PC-9 (cell line): ENCODE measurements at places on chromosomes 16 and 17.

- no peaks in the 10 kb centered on the region for H3K36me3 ChIP-seq
- no peaks in the 10 kb centered on the region for H3K4me1 ChIP-seq
- DNase-seq = no peak
- H3K27ac ChIP-seq = no peak overlapping the region
- peaks cover 20% of the 10 kb centered on the region; the same call in 1 of the 2 replicates for H3K27me3 ChIP-seq
- no peak overlapping the region for H3K4me3 ChIP-seq
Measured at GRCh38 chr17:10557422-10557821, 8.0 kb upstream of the MYH2 start.

DNA sequence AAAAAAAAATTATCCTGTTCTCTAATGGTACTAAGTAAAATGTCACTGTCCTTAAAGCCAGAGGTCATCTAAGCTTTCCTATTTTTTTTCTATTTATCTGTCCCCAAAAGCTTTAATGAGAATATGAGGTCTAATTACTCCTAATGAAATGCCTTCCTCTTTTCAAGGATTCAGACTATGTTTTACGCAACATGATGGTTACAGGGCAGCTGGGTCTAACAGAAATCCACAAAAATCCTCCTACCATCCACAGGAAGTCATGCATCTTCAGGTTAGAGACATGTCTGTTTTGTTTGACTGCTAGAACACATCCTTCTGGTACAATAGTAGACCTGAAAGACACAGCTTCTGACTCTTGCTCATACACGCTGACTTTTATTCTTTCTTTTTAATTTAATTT lies 29.7 kb upstream of the NSRP1 start:
- H3K4me1 ChIP-seq = no peaks in the 10 kb centered on the region
- 0 out of 2 replicates have a peak, but pooled peaks cover 3% of the 10 kb centered on the region for H3K27me3 ChIP-seq
- no peak for DNase-seq
- no peaks in the 10 kb centered on the region for H3K36me3 ChIP-seq
- no peak overlapping the region for H3K27ac ChIP-seq

DNA sequence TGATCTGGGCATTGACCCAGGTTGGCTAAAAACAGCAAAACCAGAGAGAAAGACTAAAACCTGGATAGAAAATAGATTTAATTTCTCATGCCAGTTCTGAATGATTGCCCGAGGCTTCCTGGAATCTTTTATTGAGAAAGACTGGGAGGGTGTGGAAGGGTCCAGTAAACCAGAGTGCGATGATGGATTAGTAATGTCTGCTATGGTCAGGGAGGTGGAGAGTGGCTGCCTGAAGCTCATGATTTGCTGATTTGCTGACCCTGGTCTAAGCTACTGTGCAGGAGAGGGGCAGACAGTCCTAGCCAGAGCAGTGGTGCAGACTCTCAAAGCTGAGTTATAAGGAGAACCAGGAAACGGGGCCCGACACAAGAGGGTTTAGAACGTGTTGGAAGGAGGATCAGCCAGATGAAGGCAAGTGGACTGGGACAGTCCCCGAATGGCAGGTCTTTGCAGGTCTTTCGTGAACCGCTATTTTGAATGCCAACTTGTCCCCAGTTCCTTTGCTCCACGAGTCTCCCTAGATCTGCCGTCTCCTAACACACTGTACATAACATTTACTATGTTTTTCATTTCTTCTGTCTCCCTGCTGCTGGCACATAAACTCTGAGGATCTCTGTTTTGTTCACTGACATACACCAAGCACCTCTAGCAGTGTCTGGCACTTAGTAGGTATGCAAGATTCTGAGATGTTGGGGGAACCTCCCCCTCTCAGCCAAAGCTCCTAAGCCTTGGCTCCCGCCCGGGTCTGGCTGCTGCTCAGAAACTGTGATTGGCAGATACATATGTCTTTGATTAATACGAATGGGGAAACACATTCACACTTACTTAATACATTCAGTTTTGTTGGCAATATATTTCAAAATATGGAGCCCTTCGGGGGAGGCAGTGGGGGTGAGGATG lies 237.3 kb upstream of the TNRC6C start:
- no peaks in the 10 kb centered on the region for H3K36me3 ChIP-seq
- no peaks in the 10 kb centered on the region for H3K4me1 ChIP-seq
- peaks cover 50% of the 10 kb centered on the region for H3K27me3 ChIP-seq
- no peak overlapping the region for H3K4me3 ChIP-seq
- H3K27ac ChIP-seq = no peak overlapping the region

DNA sequence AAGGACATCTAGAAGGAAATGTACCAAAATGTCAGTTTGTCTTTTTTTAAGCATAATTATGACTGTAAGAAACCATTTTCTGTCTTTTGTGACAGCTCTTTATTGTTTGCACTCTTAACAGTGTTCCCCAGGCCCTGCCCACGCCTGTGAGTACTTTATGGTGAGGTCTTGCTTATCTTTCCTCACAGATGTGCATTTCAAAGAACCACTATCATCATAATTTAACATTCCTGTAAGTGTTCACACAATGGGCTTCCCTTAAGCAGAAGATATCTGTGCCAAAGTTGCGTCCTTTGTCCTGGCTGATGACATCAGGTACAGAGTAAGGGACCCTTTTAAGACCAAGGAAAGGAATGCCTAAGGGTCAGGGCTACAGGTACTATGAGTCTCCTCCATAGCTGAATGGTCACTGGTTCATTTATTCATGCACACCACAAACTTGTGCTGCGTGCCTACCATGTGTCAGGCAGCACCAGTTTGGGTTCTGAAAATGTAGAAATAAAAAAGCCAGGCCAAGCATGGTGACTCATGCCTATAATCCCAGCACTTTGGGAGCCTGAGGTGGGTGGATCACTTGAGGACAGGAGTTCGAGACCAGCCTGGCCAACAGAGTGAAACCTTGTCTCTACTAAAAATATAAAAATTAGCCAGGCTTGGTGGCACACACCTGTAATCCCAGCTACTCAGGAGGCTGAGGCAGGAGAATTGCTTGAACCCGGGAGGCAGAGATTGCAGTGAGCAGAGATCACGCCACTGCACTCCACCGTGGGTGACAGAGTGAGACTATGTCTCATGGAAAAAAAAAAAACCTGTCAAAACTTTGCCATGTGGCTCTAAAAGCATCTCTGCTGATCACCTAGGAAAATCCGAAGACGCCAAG lies 55.4 kb upstream of the NLK start:
- no peaks in the 10 kb centered on the region for H3K36me3 ChIP-seq
- H3K4me3 ChIP-seq = no peak overlapping the region
- H3K27ac ChIP-seq = no peak overlapping the region
- H3K27me3 ChIP-seq = no peaks in the 10 kb centered on the region
- 0 out of 2 replicates have a peak, but pooled peaks cover 8% of the 10 kb centered on the region for H3K4me1 ChIP-seq

DNA sequence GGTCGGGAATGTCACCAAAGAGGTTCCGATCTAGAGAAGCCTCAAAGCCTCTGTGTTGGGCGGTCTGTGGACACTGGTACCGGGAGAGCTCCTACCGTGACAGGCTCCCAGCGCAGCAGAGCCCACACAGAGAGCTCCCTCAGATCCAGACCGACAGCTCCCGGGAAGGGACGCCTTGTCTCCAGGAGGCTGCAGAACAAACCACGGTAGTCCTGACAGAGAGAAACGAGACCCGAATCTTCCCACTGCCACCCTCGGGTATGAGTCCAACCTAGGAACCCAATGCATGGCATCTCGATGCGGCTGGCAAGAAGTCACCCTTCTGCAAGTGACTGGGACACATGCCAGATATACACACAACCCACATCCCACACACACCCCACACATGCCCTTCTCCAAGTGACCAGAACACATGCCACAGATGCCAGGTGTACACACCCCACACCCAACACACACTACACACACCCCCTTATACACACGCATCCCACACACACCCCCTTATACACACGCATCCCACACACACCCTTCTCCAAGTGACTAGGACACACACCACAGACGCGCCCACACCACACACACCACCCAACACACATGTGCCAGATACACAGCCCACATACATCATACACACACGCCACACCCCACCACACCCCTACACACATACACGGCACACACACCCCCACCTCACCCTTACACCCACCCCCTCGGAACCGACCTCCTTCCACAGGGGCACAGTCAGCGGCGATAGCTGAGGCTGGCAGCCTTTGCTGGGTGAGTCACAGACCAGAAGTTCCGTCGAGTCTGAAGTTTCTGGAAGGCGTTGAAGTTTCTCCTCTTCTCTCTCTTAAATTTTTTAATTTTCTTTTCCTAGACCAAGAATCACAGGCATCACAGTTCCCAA lies 15.9 kb upstream of the CYTH1 start:
- no peaks in the 10 kb centered on the region for H3K4me1 ChIP-seq
- no peak overlapping the region for H3K4me3 ChIP-seq
- H3K27me3 ChIP-seq = no peaks in the 10 kb centered on the region
- no peaks in the 10 kb centered on the region for H3K36me3 ChIP-seq

GRCh38 chr16:82129881-82130280 lies 40.1 kb downstream of the MPHOSPH6 start:
- no peak overlapping the region for H3K27ac ChIP-seq
- DNase-seq = no peak
- no peaks in the 10 kb centered on the region for H3K36me3 ChIP-seq

GRCh38 chr17:77958716-77959125 lies 218 bp downstream of the TNRC6C start:
- peaks cover 70% of the 10 kb centered on the region for H3K27me3 ChIP-seq
- H3K4me3 ChIP-seq = no peak overlapping the region
- no peak overlapping the region for H3K27ac ChIP-seq

DNA sequence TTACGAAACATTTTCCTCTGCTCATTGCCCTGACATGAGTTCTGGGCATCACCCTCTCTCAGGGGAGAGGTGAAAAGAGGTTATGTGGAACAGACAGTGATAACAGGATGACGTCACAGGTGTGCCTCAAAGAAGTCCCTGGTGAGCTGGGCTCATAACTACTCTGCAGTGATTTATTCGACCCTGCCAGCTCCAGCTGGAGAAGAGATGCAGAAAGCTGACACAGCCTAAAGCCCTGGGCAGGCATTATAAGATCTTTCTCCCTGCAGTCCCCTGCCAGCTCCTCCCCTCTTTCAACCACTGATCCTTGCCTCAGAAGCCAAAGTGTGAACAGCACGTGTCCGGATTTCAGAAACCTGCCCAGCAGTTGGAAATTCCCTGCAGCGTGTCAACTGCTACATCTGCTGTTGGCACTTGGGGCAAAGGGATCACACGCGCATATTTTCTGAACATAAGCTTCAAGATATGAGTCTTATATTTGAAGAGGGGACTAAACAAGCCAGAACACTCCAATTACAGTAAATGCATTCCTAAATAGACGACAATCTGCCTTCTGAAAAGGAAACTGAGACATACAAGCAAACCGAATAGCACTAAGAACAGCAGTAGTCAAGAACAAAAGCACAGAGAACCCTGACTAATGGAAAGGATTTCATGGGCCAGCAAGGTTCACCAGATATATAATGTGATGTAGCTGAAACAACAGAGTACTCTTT lies 80.5 kb downstream of the SMG6 start:
- H3K27ac ChIP-seq = no peak overlapping the region
- H3K36me3 ChIP-seq = no peaks in the 10 kb centered on the region
- H3K4me3 ChIP-seq = no peak overlapping the region
- peaks cover 15% of the 10 kb centered on the region for H3K4me1 ChIP-seq
- no peak for DNase-seq

GRCh38 chr16:79484237-79484636 lies 116.3 kb downstream of the MAF start:
- H3K4me3 ChIP-seq = no peak overlapping the region
- H3K36me3 ChIP-seq = no peaks in the 10 kb centered on the region
- H3K27ac ChIP-seq = no peak overlapping the region
- H3K4me1 ChIP-seq = no peaks in the 10 kb centered on the region

GRCh38 chr17:74446551-74447500 lies 14.9 kb downstream of the GPRC5C start:
- no peaks in the 10 kb centered on the region for H3K36me3 ChIP-seq
- H3K4me3 ChIP-seq = no peak overlapping the region
- H3K4me1 ChIP-seq = peaks cover 14% of the 10 kb centered on the region
- H3K27me3 ChIP-seq = no peaks in the 10 kb centered on the region
- no peak overlapping the region for H3K27ac ChIP-seq

DNA sequence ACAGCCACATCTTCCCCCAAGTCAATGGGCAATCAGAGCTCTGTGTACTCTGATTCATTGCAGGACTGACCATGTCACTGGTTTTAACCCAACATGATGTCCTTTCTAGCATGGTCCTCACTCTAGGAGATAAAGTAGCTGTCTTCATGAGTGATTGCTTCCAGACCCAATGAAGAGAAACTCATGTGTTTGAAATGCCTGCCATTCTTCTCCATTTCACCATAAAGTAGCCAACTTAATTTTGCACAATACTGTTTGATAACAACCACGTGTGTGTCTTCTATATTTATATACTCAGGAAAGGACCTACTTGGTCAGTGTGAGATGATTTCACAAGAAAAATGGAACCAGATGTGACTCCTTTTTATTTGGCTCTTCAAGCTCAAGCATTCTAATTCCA lies 172.5 kb downstream of the AXIN2 start:
- H3K36me3 ChIP-seq = no peaks in the 10 kb centered on the region
- H3K27ac ChIP-seq = no peak overlapping the region
- no peak for DNase-seq
- no peaks in the 10 kb centered on the region for H3K4me1 ChIP-seq
- H3K4me3 ChIP-seq = no peak overlapping the region
- no peaks in the 10 kb centered on the region for H3K27me3 ChIP-seq

- 0 out of 2 replicates have a peak, but pooled peaks cover 8% of the 10 kb centered on the region for H3K27me3 ChIP-seq
- no peak overlapping the region for H3K27ac ChIP-seq
- H3K36me3 ChIP-seq = no peaks in the 10 kb centered on the region
- DNase-seq = no peak
- peaks cover 29% of the 10 kb centered on the region for H3K4me1 ChIP-seq
- no peak overlapping the region for H3K4me3 ChIP-seq
Measured at GRCh38 chr17:64001763-64002529, 3.8 kb downstream of the PRR29 start.

DNA sequence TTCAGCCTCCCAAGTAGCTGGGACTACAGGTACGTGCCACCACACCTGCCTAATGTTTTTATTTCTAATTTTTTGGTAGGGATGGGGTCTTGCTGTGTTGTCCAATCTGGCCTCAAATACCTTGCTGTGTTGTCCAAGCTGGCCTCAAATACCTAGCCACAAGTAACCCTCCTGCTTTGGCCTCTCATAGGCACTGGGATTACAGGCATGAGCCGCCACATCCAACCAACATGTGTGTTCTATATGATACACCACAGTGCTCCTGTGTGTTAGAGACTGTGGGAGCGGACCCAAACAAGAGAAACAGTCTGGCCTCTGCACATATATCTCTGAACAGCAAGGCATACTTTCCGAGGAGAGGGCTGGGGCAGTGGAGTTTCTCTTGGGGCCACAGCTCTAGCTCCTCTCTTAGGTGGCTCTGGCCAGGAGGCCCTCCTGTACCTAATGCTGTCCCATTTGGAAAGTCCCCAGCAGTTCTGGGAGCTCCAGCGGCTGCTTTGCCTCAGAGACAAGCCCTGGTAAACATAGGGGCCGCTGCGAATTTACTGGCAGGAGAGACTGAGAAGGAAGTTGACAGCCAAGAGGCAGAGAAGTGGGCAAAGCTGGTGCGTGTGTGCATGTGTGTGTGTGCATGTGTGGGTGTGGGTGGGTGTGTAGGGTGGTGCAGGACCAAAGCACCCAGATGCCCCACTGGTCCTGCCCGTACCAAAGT lies 95.0 kb downstream of the RAB11FIP4 start:
- no peaks in the 10 kb centered on the region for H3K27me3 ChIP-seq
- H3K4me3 ChIP-seq = no peak overlapping the region
- peaks cover 33% of the 10 kb centered on the region for H3K4me1 ChIP-seq
